ENCODE measurements at places on chromosomes 5 and 9.
A peak's percentile ranks its signal among the peaks of the same experiment; 100 is the strongest.

DNA sequence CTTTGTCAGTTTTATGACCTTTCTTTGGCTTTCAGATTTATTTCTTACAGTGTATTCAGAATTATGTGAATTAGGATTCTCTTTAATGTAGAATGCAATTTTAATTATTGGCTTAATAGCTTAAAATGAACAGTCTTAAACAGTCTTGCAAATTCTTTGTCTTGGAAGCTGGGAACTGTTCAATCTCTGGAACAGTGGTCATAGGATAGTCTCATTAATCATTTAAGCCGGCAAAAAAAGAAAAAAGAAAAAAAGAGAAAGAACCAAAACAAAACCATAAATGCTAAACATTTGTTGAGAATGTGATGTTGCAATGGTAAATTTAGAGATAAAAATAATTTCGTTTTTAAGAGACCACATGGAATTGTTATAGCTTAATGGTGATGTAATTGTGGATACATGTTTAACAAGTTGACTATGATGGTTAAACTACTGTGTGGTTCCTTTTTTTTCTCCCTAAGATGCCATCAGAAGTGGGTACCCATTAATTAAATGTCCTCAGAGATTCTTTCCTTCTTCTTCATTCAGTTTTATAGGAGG lies 61.6 kb downstream of the NNT start:
- no peaks in the 10 kb centered on the region for H3K4me1 ChIP-seq
- no peaks in the 10 kb centered on the region for H3K27me3 ChIP-seq
- H3K4me3 ChIP-seq = no peak overlapping the region
- H3K27ac ChIP-seq = no peak overlapping the region
- DNase-seq = no peak
- H3K36me3 ChIP-seq = peaks cover 33% of the 10 kb centered on the region

DNA sequence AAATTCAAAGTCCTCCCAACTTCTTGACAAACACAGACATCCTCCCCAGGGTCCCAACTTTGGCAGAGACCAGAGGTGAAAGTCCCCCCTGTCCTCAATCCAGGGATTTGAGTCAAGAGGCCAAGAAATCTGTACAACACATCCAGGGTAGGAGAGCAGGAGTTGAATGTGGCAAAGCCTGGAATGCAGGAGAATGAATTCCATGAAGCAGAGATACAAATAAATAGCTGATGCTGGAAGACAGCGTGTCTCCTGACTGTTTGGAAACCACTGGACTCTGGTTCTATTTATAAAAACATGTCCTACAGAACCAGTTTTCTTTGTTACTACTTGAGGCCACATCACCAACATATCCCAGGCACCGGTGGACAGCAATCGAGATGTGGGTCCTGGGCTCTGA lies 43.7 kb upstream of the SLIT3 start:
- no peaks in the 10 kb centered on the region for H3K27me3 ChIP-seq
- no peak overlapping the region for H3K27ac ChIP-seq
- H3K4me1 ChIP-seq = no peaks in the 10 kb centered on the region
- no peak overlapping the region for H3K4me3 ChIP-seq
- no peak for DNase-seq

DNA sequence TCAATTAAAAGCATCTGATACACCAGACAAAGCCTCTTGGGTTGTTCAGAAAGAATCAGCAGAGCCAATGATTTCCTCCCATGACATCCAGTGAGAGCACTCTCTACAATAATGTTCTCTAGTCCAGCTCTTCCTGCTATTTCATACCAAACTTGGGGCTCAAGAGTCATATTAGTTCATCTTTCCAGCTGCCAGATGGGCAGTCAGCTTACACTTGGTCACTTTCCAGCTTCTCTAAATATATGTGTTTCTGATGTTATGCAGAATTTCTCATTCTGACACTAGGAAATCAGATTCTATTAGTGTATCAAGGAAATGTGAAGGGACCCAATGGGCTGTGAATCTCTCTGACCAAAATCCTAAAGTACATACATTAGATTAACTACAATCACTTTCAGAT lies 148.9 kb downstream of the ENC1 start:
- H3K27ac ChIP-seq = no peak overlapping the region
- H3K4me1 ChIP-seq = no peaks in the 10 kb centered on the region
- no peaks in the 10 kb centered on the region for H3K27me3 ChIP-seq
- no peaks in the 10 kb centered on the region for H3K36me3 ChIP-seq
- no peak overlapping the region for H3K4me3 ChIP-seq
- DNase-seq = no peak

DNA sequence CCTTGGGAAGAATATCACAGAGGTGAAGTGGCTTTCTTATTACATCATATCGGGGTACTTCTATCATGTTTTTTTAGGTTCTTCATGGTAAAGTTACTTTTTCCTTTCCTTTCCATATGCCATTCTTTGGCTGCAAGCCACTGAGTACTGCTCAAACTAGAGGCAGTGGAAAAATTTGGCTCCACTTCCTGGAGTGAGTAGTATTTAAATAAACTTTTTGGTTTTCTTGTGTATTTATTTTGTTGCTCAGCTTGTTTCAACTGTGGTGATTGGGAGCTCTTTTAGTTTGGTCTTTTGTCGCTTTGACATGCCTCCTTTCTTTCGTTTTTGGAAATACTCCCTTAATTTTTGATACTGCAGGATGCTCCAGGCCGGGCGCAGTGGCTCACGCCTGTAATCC lies 69.8 kb downstream of the WDR70 start:
- H3K27ac ChIP-seq = no peak overlapping the region
- no peaks in the 10 kb centered on the region for H3K27me3 ChIP-seq
- H3K36me3 ChIP-seq = peaks cover 27% of the 10 kb centered on the region
- H3K4me3 ChIP-seq = no peak overlapping the region

DNA sequence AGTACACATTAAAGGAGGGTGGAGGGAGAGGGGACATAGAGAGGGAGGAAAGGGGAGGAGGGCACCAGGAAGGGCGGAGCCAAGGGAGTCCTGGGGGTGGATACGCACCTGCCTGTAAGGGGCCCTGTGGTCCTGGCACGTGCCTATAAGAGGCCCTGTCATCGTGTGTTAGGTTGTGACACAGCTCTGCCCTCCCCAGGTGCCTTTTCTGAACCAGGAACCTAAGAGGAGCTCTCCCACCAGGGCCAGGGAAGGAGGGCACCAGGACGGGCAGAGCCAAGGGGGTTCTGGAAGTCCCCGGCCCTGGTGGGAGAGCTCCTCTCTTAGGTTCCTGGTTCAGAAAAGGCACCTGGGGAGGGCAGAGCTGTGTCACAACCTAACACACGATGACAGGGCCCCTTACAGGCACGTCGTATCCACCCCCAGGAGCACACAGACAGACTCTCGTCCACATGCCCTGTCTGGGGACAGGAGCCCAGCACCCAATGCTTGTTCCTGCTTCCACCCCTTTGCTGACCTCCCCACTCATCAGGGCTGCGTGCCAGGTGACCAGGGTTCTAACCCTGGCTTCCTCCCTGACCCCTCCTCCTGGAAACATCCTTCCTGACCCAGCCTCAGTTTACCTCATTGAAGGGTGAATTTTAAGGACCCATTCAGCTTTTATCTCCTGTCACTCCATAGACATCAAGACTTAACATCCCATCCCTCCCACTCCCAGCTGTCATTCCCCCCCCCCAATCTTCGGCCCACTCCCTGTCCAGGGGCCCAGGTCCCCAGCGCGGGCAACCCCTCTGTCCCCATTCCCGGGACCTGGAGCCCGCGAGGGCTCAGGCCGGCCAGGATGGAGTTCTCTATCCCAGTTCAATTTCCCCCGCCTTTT lies 12.9 kb upstream of the OLFM1 start:
- no peaks in the 10 kb centered on the region for H3K4me1 ChIP-seq
- peak overlapping the region; percentile 4 for H3K4me3 ChIP-seq
- peaks cover 32% of the 10 kb centered on the region for H3K27me3 ChIP-seq
- no peak overlapping the region for H3K27ac ChIP-seq

- no peaks in the 10 kb centered on the region for H3K36me3 ChIP-seq
- no peak overlapping the region for H3K4me3 ChIP-seq
- DNase-seq = no peak
- no peak overlapping the region for H3K27ac ChIP-seq
- H3K4me1 ChIP-seq = no peaks in the 10 kb centered on the region
- no peaks in the 10 kb centered on the region for H3K27me3 ChIP-seq
Measured at GRCh38 chr9:7467186-7467585, 332.4 kb downstream of the DMAC1 start.

- no peak overlapping the region for H3K4me3 ChIP-seq
- no peaks in the 10 kb centered on the region for H3K36me3 ChIP-seq
- H3K4me1 ChIP-seq = no peaks in the 10 kb centered on the region
- no peaks in the 10 kb centered on the region for H3K27me3 ChIP-seq
- H3K27ac ChIP-seq = no peak overlapping the region
- DNase-seq = no peak
Measured at GRCh38 chr5:156783092-156783491, 67.0 kb upstream of the PPP1R2B start.

GRCh38 chr9:99876190-99876589 lies 30.3 kb upstream of the STX17 start:
- H3K4me3 ChIP-seq = no peak overlapping the region
- no peaks in the 10 kb centered on the region for H3K4me1 ChIP-seq
- H3K27ac ChIP-seq = no peak overlapping the region
- no peak for DNase-seq
- no peaks in the 10 kb centered on the region for H3K36me3 ChIP-seq
- no peaks in the 10 kb centered on the region for H3K27me3 ChIP-seq

DNA sequence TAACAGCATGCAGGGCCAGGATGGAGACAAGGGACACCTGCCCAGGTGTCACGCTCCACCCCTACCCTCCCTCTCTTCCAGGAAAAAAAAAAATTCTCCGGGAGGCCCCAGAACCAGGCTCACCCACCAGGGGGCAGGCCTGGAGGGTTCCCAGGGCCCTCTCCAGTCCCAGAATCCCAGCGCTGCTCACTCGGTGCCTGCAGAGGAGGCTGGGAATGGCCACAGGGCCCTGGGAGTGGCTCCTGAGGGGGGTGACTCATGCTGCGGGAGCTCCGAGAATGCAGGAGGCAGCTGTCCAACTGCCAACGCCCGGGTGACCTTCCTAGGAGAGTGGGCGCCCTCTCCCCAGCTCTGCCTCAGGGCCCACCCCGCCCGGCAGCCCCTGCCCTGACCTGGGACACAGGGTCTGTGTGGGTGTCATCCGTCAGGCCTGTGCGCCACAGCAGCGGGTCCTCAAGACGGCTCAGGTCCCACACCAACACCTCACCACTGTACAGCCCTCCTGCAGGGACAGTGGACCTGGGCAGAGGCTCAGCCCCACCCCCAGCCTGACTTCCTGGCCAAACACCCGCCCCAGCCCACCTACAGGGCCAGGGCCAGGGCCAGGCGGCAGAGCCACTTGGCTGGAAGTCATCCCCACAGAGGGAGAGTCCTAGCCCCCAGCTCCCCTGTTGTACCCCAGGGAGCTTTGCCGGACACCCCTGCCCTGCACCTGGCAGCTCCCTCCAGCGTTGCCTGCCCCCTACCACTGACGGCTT lies 21.2 kb downstream of the DYNC2I2 start:
- H3K4me3 ChIP-seq = no peak overlapping the region
- H3K27me3 ChIP-seq = no peaks in the 10 kb centered on the region
- no peaks in the 10 kb centered on the region for H3K4me1 ChIP-seq
- no peak for DNase-seq

GRCh38 chr5:84393969-84394368 lies 9.3 kb upstream of the EDIL3 start:
- no peak for DNase-seq
- H3K4me1 ChIP-seq = no peaks in the 10 kb centered on the region
- no peaks in the 10 kb centered on the region for H3K36me3 ChIP-seq
- no peaks in the 10 kb centered on the region for H3K27me3 ChIP-seq
- no peak overlapping the region for H3K4me3 ChIP-seq

GRCh38 chr9:82882138-82882537 lies 180.8 kb downstream of the RASEF start:
- DNase-seq = no peak
- H3K4me3 ChIP-seq = no peak overlapping the region
- H3K36me3 ChIP-seq = no peaks in the 10 kb centered on the region
- no peaks in the 10 kb centered on the region for H3K4me1 ChIP-seq

DNA sequence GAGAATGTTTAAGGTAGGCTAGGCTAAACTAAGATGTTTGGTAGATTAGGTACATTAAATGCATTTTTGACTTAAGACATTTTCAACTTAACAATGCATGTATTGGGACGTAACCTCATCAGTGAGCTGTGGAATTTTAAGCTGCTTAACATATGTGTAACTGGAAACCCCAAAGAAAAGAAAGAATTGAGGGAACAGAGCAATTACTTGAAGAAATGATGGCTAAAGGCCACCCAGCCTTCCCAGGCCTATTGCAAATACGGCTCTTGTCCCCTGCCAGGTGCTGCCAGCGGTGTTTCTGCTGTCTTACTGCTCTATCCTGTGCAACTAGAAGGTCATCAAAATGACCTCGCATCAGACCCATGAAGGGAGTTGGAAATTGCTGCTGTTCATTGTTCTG lies 52.0 kb downstream of the RICTOR start:
- no peak overlapping the region for H3K4me3 ChIP-seq
- no peaks in the 10 kb centered on the region for H3K4me1 ChIP-seq
- no peak overlapping the region for H3K27ac ChIP-seq
- no peak for DNase-seq
- H3K27me3 ChIP-seq = no peaks in the 10 kb centered on the region

- DNase-seq = no peak
- no peak overlapping the region for H3K4me3 ChIP-seq
- H3K27ac ChIP-seq = no peak overlapping the region
- H3K36me3 ChIP-seq = no peaks in the 10 kb centered on the region
- H3K4me1 ChIP-seq = no peaks in the 10 kb centered on the region
Measured at GRCh38 chr5:147560718-147561331, 51.0 kb upstream of the DPYSL3 start.

- H3K27ac ChIP-seq = no peak overlapping the region
- H3K4me1 ChIP-seq = peaks cover 13% of the 10 kb centered on the region
- no peak for DNase-seq
- no peak overlapping the region for H3K4me3 ChIP-seq
- H3K36me3 ChIP-seq = no peaks in the 10 kb centered on the region
Measured at GRCh38 chr5:132663771-132664695, 6.1 kb downstream of the IL13 start.

DNA sequence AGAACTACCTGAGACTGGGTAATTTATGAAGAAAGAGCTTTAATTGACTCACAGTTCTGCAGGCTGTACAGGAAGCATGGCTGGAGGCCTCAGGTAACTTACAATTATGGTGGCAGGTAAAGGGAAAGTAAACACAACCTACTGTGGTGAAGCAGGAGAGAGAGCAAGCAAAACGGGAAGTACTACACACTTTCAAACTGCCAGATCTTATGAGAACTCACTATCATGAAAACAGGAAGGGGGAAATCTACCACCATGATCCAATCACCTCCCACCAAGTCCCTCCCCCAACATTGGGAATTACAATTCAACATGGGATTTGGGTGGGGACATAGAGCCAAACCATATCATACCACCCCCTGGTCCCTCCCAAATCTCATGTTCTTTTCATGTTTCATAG lies 58.7 kb upstream of the GPR151 start:
- no peaks in the 10 kb centered on the region for H3K27me3 ChIP-seq
- peak; percentile 52 for DNase-seq
- H3K4me1 ChIP-seq = no peaks in the 10 kb centered on the region
- H3K27ac ChIP-seq = no peak overlapping the region
- H3K4me3 ChIP-seq = no peak overlapping the region

GRCh38 chr5:111254613-111255012 lies 30.4 kb downstream of the CAMK4 start:
- H3K36me3 ChIP-seq = no peaks in the 10 kb centered on the region
- H3K27me3 ChIP-seq = peaks cover 2% of the 10 kb centered on the region
- no peaks in the 10 kb centered on the region for H3K4me1 ChIP-seq
- H3K27ac ChIP-seq = no peak overlapping the region
